ENCODE measurements at places on chromosomes 3 and 15. TPM values are rescaled to one million over a fixed set of nuclear protein-coding genes. Genes with fewer than 3 reads are reported as not detected.

The SEMA6D gene
- 0.02 TPM for total RNA-seq

The TRPM1 gene
- not detected for total RNA-seq

The SMCO1 gene
- total RNA-seq, result not detected

The PDCD10 gene
- total RNA-seq, result 59.0 TPM

The ERICH6 gene
- not detected for total RNA-seq

The RAB8B gene
- total RNA-seq, result 19.4 TPM

The PCLAF gene
- total RNA-seq, result 93.5 TPM

The CCDC13 gene
- total RNA-seq, result 2.3 TPM

The GABRR3 gene
- not detected for total RNA-seq

GRCh38 chr3:492586-493316 lies 296.2 kb downstream of the CHL1 start:
- no peak for DNase-seq

- no peak for DNase-seq
Measured at GRCh38 chr3:27289769-27290413, 79.3 kb downstream of the NEK10 start.

- DNase-seq, result no peak
Measured at GRCh38 chr3:104080088-104080626, 1286.6 kb upstream of the ALCAM start.

- no peak for DNase-seq
Measured at GRCh38 chr3:120052677-120053076, 41.6 kb downstream of the GSK3B start.

DNA sequence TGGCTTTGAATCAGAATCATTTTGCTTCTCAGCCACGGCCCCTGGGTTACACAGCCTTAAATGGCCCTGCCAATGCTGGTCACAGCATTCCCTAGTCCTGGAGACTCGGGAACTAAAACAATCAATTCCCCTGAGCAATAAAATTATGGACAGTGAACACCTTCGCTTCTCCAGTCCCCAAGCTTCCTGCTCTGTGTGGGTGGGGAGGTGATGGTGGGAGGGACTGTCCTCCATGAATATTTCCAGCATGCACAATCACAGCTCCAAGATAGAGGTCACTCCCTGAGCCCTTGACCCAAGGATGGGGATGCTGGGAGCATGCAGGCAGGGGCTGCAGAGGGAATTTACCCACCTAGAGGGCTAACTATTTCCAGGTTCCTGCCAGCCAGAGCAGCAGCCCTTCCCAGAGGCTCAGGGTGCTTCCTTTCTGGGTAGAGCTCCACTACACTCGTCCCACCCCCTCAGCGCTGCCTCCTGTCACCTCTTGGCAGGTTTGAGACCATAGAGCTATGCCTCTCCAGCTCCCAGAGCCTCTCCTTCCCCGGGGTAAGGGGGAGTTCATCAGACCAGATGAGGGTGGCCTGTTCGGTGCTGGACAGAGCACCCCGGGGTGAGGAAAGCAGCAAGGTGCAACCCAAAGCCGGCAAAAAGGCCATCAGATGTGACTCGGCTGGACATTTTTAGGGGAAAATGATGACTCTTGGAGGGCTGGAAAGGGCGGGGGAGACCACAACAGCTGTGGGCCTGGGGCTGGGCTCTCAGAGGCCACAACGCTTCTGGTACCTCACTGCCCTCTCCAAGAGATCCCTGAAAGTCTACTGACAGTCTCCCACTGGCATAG lies 14.5 kb upstream of the CCDC33 start:
- no peak for DNase-seq

GRCh38 chr15:77577366-77577950 lies 55.3 kb downstream of the LINGO1 start:
- DNase-seq, result no peak

- DNase-seq, result no peak
Measured at GRCh38 chr3:171453180-171453886, 6.9 kb downstream of the TNIK start.

GRCh38 chr3:14548321-14548729 lies 8.2 kb upstream of the GRIP2 start:
- DNase-seq, result peak; percentile 39

- peak; percentile 51 for DNase-seq
Measured at GRCh38 chr15:48250640-48251076, 44.6 kb downstream of the SLC12A1 start.

DNA sequence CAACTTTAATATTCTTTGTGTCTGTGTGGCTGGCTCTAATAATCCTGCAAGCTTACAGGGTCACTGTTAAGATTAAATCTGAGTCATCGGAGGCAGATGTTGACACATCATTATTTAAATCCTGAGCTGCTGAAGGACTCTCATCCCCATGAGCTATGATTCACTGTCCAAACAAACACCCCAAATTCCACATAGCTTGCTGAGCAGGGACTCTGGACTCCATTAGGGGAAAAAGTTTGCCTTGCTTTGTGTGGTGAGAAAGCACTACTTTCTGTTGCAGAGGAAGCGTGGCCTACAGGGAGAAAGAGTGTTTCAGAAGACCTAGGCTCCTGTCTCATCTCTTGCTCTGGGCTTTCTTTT lies 213.7 kb downstream of the PDCD6IP start:
- DNase-seq, result peak; percentile 7

GRCh38 chr3:168812234-168812633 lies 716.5 kb upstream of the GOLIM4 start:
- no peak for DNase-seq

- DNase-seq, result no peak
Measured at GRCh38 chr3:118949113-118949760, 85.4 kb downstream of the IGSF11 start.

- peak; percentile 6 for DNase-seq
Measured at GRCh38 chr3:8416965-8417364, 84.7 kb upstream of the LMCD1 start.

DNA sequence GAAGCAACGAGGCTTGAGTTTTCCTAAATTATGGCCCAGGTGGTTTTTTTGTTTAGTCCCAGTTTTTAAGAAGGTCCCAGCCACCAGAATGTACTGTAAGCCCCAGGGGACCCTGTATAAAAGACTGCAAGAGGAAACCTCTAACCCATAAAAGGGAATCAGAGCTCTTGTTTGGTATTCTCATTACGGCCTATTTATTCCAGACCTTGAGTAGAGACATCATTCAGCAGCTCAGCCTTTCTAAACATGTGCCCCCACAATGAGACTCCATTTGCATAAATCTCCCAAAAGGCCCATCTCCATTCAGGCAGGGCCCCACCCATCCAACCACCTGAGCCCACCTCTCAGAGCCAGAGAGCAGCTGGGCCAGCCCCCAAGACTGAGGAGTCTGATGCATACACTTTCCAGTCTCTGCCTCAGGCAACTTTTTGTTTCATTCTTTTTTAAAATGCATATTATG lies 25.7 kb downstream of the ZDHHC3 start:
- DNase-seq, result no peak

GRCh38 chr15:70580286-70580685 lies 183.1 kb downstream of the UACA start:
- DNase-seq, result no peak

DNA sequence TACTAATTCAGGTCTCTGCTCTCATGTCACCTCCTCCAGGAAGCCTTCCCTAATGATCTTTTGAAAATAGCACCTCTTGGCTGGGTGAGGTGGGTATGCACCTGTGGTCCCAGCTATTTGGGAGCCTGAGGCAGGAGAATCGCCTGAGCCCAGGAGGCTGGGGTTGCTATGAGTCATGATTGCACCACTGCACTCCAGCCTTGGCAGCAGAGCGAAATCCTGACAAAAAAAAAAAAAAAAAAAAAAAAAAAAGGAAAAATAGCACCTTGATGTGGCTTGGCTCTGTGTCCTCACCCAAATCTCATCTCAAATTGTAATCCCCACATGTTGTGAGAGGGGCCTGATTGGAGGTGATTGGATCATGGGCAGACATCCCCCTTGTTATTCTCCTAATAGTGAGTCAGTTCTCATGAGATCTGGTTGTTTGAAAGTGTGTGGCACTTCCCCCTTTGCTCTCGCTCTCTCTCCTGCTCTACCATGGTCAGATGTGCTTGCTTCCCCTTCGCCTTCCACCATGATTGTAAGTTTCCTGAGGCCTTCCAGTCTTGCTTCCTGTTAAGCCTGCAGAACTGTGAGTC lies 11.2 kb upstream of the RNU6-1 start:
- DNase-seq, result peak; percentile 28

- peak; percentile 6 for DNase-seq
Measured at GRCh38 chr15:45790325-45790943, 155.6 kb downstream of the SQOR start.

DNA sequence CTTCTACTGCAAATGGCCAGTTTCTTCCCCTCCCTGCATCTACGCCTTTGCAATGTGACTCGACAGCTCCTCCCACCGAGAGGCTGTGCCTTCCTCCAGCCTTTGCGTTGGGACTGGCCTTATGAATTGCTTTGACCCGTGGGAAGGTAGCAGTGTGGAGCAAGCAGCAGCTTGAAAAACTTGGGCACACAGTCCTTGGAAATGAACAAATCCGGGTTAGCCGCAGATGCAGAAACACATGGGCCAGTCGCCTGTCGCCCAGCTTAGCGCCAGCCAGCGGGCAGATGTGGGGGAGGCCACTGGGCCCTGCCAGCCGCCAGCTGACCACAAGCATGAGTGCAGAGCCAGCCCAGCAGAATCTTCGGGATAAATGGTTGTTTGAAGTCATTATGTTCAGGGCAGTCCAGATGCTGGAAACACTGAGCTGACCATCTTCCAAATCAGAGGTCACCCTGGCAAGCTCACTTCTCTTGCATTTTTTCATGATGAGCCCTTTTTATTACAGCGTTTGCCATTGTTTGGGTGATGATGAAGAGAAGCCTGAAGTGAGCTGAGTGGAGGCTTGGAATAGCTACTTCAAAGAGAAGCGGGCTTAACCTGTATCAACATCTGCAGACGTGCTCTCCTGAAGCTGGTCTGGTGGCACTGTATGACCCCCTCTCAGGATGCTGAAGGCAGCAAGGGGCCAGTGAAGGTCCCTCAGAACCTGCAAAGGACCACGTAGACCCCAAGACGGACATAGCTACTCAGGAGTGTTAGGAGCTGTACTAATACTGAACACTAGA lies 9.8 kb downstream of the SELENOS start:
- no peak for DNase-seq

GRCh38 chr3:66036586-66037148 lies 2.1 kb downstream of the MAGI1 start:
- no peak for DNase-seq

DNA sequence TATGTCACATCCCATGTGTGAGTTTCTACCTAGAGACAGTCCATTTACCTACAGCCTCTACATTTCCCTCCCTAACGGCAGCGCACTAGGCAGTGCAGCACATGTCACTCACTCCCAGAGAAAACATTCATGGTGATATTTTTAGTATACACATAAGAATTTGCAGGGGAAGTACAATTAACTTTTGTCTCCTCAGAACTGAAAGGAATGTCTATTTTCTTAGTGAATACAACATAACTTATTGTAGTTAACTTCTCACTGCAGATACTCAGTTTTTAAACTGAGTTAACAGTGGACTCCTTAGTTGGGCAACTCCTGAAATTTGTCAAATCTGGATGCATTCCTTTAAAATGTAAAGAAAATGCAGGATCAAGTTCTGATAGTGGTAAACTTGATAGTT lies 4.5 kb upstream of the ZBTB47 start:
- DNase-seq, result no peak

- DNase-seq, result no peak
Measured at GRCh38 chr3:194051366-194052149, 84.4 kb upstream of the HES1 start.

DNA sequence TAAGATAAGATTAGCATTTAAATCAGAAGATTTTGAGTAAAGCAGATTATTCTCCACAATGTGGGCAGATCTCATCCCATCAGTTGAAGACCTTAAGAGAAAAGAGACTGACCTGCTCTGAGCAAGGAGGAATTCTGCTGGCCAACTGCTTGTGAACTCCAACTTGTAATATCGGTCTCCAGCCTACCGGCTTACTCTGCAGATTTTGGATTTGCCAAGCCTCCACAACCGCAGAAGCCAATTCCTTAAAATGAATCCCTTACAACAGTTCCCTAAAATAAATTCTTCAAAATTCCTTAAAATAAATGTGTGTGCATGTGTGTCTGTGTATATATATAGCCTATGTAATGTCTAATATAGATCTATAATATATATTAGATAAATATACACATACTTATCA lies 107.4 kb upstream of the KLF13 start:
- DNase-seq, result no peak
